Renal cortical epithelial cell (primary cell): ENCODE measurements at places on chromosomes 4 and X. TPM values are rescaled to one million over a fixed set of nuclear protein-coding genes. Genes with fewer than 3 reads are reported as not detected.

The UGT2B10 gene
- total RNA-seq = not detected in 2 replicates

The PRSS12 gene
- total RNA-seq = 2.0 and 10.8 TPM in 2 replicates

The HSFX4 gene
- total RNA-seq = not detected in 2 replicates

The TENM3 gene
- total RNA-seq = 1.2 and 4.5 TPM in 2 replicates

The RPA4 gene
- total RNA-seq = 0.17 and 0.65 TPM in 2 replicates

The FAM9C gene
- total RNA-seq = not detected in 2 replicates

The SCOC gene
- total RNA-seq = 121 and 130 TPM in 2 replicates

The BANK1 gene
- total RNA-seq = 1.0 and 1.9 TPM in 2 replicates

The FAAH2 gene
- total RNA-seq = 11.3 and 12.0 TPM in 2 replicates

The EPGN gene
- 5.3 and 22.7 TPM in 2 replicates for total RNA-seq

The LGI2 gene
- total RNA-seq = under 0.01 and 2.4 TPM in 2 replicates

The PCYT1B gene
- 0.05 and 0.17 TPM in 2 replicates for total RNA-seq

The MAGEB1 gene
- total RNA-seq = not detected in 2 replicates

The F8A2 gene
- total RNA-seq = 1.4 TPM in 1 of 2 replicates, not detected in the other

The MAGEA9B gene
- total RNA-seq = not detected in 2 replicates

The CSAG1 gene
- total RNA-seq = not detected in 2 replicates

The SH2D1A gene
- not detected in 2 replicates for total RNA-seq

The ADRA2C gene
- 0.87 and 1.8 TPM in 2 replicates for total RNA-seq

The PHKA1 gene
- total RNA-seq = 4.0 and 8.0 TPM in 2 replicates

The SPANXC gene
- total RNA-seq = not detected in 2 replicates

The MAGEC1 gene
- total RNA-seq = not detected in 2 replicates

The DOK7 gene
- 10.7 and 24.7 TPM in 2 replicates for total RNA-seq

The SPRY1 gene
- total RNA-seq = 7.9 and 8.0 TPM in 2 replicates

The RENBP gene
- 1.9 and 3.6 TPM in 2 replicates for total RNA-seq

The ARHGAP36 gene
- total RNA-seq = 0.15 TPM in 1 of 2 replicates, not detected in the other

The SH3BP2 gene
- total RNA-seq = 11.8 and 62.2 TPM in 2 replicates

The MSX1 gene
- 0.15 and 0.69 TPM in 2 replicates for total RNA-seq

The TLL1 gene
- total RNA-seq = 22.2 and 23.7 TPM in 2 replicates

The ELF4 gene
- total RNA-seq = 22.7 and 23.3 TPM in 2 replicates

The PABPC4L gene
- 1.0 and 1.6 TPM in 2 replicates for total RNA-seq

The DCAF8L2 gene
- not detected in 2 replicates for total RNA-seq

The PNMA6A gene
- 1.0 and 1.5 TPM in 2 replicates for total RNA-seq
